ENCODE measurements at places on chromosomes 2 and 18.

GRCh38 chr2:225004597-225004996 is 37.7 kb downstream of the DOCK10 start:
- DNase-seq = no peak

DNA sequence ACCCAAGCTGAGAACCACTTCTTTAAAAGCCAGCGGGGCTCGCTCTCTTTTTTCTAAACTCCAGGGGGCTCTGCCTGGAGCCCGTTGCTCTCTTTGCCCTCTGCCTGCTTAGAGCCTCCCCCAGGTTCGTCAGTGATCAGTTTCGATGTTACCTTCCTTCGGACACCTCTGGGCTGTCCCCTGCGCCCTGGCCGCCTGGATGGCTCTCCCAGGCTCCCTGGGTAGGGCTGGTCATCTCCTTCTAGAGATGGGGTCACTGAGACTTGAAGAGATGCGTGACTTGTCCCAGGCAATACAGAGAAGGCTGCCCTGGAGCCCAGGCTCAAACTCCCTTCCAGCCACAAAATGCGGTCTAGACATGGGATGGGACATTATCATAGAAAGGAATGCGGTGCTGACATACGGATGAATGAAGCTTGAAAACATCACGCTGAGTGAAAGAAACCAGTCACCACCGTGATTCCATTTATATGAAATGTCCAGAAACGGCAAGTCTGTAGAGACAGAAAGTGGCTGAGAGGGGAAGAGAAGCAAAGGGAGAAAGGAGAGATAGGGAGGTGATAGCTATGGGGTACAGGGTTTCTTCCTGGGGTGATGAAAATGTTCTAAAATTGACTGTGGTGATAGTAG is 14.6 kb downstream of the KCNF1 start:
- DNase-seq = no peak

DNA sequence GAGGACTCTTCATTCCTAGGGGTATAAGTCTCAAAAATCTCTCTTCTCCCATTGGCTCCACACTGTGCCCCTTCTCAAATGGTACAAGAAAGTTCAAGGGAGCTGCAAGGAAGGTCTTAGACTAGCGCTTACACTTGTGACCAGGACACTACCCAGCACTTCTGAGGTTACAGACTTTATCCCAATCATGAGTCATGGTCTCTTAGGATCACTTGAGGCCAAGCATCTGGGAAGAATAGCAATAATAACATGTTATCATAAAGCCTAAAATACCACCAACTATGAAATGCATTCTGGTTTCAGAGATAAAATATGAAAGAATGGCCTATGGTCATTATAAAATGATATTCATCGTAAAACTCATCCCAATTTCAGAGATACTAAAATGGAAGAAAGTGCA is 309.9 kb upstream of the PKDCC start:
- no peak for DNase-seq

DNA sequence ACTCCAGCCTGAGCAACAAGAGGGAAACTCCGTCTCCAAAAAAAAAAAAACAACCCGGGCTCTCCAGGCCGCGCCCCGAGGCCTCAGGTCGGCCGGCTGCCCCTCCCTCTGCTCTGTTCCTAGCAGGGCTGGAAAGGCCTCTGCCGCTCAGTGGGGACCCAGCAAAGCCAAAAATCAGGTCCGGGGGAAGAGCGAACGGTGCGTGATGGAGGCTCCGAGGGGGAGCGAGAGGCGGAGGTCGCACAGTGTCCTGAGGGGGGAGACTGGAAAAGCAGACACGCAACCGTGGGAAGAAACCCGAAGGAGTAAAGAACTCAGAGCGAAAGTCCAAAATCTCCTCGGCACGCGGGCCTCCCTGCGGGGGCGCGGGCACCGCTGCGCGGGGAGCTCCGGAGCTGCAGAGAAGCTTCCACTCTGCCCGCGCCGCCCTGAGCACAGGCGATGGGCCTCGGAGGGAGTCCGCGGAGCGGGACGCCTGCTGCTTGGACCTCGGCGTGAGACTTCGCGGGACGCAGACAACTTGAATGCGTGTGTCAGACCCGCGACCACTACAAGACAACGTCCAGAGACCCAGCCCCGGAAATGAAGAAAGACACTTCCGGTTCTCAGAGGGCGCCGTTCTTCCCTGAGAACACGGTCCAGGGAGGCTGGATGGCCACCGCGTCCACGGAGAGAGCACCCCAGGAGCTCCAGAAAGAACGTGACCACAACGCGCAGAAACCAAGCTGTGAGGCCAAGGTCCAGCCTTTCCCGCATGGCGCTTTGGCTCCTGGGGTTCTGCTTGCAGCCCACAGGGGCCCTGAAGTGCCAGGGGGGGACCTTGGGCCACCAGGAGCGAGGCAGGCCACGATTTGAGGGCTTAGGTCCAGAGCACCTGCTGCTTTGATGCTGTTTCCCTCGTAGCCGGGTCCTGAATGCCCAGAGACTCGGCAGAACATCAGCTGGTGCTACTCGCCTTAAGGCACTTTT is 219.8 kb downstream of the DPP10 start:
- no peak for DNase-seq

- DNase-seq = no peak
Observed at GRCh38 chr18:77669331-77669730, 419.7 kb downstream of the GALR1 start.

GRCh38 chr2:231732604-231733003 is 24.3 kb downstream of the PTMA start:
- no peak for DNase-seq

DNA sequence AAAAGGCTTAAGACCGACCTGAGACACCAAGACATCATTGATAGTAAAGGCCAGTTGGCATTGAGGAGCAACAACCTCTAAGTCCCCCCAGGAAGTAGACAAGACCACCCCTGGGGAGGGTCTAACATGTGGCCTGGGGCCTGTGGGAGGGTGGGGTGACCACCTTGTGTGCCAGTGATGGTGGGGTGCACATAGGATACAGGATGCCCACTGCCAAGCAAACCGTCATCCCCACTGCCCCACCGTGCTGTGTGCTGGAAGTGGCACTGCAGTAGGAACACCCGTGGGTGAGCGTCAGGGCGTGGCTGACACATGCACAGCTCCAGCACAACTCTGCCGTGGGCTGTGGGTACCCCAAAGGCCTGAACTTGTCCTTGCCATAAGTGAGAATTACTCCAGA is 84.3 kb upstream of the LGALSL start:
- no peak for DNase-seq

DNA sequence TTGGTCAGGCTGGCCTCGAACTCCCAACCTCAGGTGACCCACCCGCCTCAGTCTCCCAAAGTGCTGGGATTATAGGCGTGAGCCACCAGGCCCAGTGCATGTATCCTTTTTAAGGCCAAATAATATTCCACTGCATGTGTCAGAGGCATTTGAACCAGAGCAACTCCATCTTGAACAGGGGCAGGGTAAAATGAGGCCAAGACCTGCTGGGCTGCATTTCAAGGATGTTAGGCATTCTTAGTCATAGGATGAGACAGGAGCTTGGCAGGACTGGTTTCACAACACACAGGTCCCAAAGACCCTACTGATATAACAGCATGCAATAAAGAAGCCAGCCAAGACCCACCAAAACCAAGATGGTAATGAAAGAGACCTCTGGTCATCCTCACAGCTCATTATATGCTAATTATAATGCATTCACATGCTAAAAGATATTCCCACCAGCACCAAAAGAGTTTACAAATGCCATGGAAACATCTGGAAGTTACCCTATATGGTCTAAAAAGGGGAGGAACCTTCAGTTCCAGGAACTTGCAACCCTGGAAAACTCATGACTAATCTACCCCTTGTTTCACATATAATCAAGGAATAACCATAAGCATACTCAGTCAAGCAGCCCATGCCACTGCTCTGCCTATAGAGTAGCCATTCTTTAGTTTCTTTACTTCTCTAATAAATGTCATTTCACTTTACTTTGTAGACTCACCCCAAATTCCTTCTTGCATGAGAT is 204.6 kb downstream of the RAB3GAP1 start:
- no peak for DNase-seq

- no peak for DNase-seq
Observed at GRCh38 chr2:45264227-45265225, 255.3 kb upstream of the SIX2 start.

- DNase-seq = no peak
Observed at GRCh38 chr2:154556146-154556545, 142.3 kb upstream of the KCNJ3 start.

- DNase-seq = no peak
Observed at GRCh38 chr18:321865-322467, 54.1 kb upstream of the THOC1 start.

DNA sequence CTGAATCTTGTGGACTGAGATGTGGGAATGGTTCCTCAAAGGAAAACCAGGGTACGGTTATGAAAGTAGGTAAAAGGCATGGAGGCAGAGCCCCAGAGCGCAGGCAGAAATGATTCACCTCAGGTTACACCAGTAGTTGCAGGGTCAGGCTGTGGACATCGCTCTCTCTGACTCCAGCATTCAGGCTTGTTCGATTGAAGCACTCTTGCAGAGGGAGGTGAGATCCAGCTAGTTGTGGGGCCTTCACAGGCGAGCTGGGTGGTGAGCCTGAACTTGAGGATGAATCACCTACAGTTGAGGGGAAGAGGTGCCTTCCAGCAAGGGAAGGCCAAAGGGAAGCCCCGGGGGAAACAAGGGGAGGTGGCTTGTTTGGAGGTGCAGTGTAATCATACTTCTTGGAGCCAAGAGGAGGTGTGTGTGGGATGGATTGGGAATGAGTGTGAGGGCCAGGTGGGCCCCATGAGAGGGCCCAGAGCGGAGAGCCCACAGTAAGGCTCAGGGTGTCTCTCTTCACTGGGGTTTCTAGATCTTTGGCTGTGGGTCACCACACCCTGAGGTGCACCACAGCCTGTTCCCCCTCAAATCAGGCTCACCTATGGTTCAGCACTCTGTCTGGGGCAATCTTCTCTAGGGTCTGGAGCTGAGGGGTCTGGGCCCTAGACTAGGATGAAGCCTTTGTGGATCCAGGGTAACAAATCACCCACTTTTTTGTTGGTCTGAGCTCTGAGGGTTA is 48.5 kb upstream of the MCFD2 start:
- no peak for DNase-seq

- DNase-seq = no peak
Observed at GRCh38 chr2:45435316-45435715, 175.8 kb downstream of the SRBD1 start.

DNA sequence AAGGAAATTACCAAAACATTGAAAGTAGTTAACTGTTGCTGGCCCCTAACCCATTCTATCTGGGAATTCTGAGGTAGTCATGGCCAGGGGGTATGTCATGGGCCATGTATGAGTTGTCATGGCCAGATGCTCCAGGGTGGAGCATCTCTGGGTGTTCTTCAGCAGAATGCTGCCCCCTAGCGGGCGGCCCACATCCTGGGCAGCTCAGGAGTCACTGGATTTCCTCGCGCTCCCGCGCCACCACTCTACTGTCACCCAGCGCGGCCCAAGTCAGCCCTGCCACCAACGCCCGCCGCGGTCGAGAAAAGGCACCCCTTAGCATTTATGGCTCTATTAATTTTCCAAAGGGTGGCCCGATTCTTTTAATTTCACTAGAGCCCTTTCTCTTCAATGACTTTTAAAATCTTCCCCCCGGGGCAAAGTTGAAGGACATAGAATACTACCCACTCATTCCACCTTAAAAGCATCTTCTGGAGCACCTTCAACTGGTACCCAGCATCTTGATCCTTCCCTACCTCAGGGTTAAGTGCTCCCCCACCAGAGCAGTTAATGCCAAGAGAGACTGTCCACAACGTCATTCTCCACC is 41.6 kb downstream of the PKDCC start:
- DNase-seq = peak; percentile 78
